ENCODE measurements at places on chromosomes 5 and 9.
A peak's percentile ranks its signal among the peaks of the same experiment; 100 is the strongest.

DNA sequence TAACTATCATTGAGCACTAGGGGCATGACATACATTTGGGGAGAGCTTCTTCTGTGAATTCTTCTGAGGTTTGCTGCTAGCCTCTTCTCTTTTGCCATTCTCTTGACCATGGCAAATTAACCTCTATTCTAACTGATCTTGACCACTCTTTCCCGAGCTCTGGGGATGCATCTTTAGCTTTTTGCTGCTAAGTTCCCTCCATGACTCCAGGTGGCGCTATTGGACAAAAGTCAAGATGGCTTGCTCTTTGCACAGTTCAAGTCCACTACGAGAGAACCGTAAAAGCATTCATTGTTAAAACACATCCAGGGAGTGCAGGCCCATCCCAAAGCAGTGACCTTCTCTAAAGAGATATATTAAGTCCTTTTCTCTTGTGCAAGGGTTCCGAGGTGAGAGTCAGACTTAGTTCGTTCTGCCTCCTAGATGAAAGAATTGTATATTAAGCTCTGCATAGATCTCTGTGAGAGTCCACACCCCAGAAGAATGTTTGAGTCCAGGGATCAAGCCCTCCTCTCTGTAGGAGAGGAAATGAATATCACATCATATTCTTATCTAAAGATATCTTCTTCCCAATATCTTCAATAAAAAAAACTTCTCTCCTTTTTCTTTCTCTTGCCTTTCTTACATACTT, 1152.9 kb upstream of the CDH6 start:
- H3K27me3 ChIP-seq: no peaks in the 10 kb centered on the region
- H3K4me1 ChIP-seq: no peaks in the 10 kb centered on the region
- no peaks in the 10 kb centered on the region for H3K36me3 ChIP-seq
- DNase-seq: no peak
- no peak overlapping the region for H3K27ac ChIP-seq

- peaks cover 14% of the 10 kb centered on the region for H3K4me1 ChIP-seq
- H3K36me3 ChIP-seq: no peaks in the 10 kb centered on the region
- H3K27me3 ChIP-seq: no peaks in the 10 kb centered on the region
- no peak overlapping the region for H3K4me3 ChIP-seq
- peak overlapping the region; percentile 42 for H3K27ac ChIP-seq
Observed at GRCh38 chr5:124583469-124584350, 162.7 kb downstream of the ZNF608 start.

DNA sequence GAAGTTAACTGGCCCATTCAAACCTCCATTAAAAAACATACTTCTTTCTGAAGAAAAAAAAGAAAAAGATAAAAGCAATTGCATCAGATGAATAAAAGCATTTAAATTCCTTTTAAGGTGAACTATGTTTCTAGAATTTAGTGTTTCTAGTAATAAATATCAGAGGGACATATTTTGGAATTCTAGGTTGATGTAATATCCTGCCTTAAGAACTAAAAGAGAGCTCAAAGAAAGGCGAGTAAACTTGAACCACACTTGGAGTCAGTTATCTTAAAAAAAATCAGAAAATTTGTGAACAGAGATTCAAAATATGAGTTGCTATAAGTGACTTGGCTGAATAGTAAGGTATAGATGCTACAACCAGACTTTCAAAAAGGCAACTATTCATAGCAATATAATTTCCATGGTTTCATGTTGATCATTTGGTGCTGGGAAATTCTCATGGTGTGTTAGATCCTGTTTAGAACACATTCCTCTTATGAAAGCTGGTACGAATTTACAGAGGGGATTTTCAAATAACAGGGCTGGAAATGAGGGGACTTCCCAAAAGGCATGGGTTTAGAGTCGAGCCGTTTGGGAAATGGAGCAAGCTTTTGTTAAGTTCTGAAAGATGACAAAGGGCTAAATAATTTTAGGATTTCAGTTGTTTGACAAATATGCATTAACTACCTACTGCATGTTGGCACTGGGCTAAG, 37.6 kb upstream of the RAI14 start:
- no peaks in the 10 kb centered on the region for H3K36me3 ChIP-seq
- no peak overlapping the region for H3K4me3 ChIP-seq
- H3K4me1 ChIP-seq: no peaks in the 10 kb centered on the region
- H3K27me3 ChIP-seq: no peaks in the 10 kb centered on the region

- no peak overlapping the region for H3K4me3 ChIP-seq
- peaks cover 55% of the 10 kb centered on the region for H3K36me3 ChIP-seq
- H3K27ac ChIP-seq: no peak overlapping the region
Observed at GRCh38 chr9:98010445-98010844, 27.3 kb downstream of the ANP32B start.

DNA sequence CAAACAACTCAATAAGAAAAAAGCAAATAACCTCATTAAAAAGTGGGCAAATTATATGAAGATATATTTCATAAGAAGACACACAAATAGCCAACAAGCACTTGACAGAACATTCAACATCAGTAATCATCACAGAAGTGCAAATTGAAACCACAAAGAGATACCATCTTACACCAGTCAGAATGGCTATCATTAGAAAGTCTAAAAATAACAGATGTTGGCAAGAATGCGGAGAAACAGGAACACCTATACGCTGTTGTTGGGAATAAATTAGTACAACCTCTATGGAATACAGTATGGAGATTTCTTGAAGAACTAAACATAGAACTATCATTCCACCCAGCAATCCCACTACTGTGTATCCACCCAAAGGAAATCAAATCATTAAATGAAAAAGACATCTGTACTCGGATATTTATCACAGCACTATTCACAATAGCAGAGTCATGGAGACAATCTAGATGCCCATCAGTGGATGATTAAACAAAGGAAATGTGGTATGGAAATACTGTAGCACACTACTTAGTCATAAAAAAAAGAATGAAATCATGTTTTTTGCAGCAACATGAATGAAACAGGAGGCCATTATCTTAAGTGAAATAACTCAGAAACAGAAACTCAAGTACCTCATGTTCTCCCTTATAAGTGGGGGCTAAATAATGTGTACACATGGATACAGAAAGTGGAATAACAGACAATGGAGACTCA, 106.8 kb upstream of the FST start:
- H3K4me3 ChIP-seq: no peak overlapping the region
- no peak for DNase-seq
- no peaks in the 10 kb centered on the region for H3K36me3 ChIP-seq
- H3K4me1 ChIP-seq: no peaks in the 10 kb centered on the region
